ENCODE measurements at places on chromosomes 3 and 15. TPM values are rescaled to one million over a fixed set of nuclear protein-coding genes. Genes with fewer than 3 reads are reported as not detected.

CHCHD6 gene
- total RNA-seq: 54.7 TPM

MAGI1 gene
- 58.2 TPM for total RNA-seq

RBM5 gene
- 92.1 TPM for total RNA-seq

SCN11A gene
- 0.27 TPM for total RNA-seq

RCCD1 gene
- 26.1 TPM for total RNA-seq

SNTN gene
- not detected for total RNA-seq

WDR93 gene
- total RNA-seq: not detected

KY gene
- not detected for total RNA-seq

PLA2G4D gene
- total RNA-seq: 0.07 TPM

C3orf38 gene
- total RNA-seq: 23.9 TPM

SLC28A2 gene
- total RNA-seq: not detected

FAM81A gene
- 2.4 TPM for total RNA-seq

EIF2A gene
- total RNA-seq: 76.2 TPM

SI gene
- not detected for total RNA-seq

TRMT10C gene
- total RNA-seq: 41.7 TPM

EXD1 gene
- 0.37 TPM for total RNA-seq

LHFPL4 gene
- 18.9 TPM for total RNA-seq

GABRB3 gene
- 168 TPM for total RNA-seq

UBE2E2 gene
- 53.8 TPM for total RNA-seq

CTXN2 gene
- 0.07 TPM for total RNA-seq

AHSG gene
- 1.5 TPM for total RNA-seq

DUOXA2 gene
- 0.11 TPM for total RNA-seq

PLA2G4E gene
- not detected for total RNA-seq

ITIH4 gene
- total RNA-seq: 6.2 TPM

C2CD4A gene
- 0.32 TPM for total RNA-seq

CPNE9 gene
- 6.0 TPM for total RNA-seq

PTPRG gene
- 119 TPM for total RNA-seq

GABRR3 gene
- not detected for total RNA-seq

SLC12A1 gene
- total RNA-seq: 0.39 TPM

CHRNA5 gene
- 23.3 TPM for total RNA-seq

SH3BP5 gene
- total RNA-seq: 5.1 TPM

SKOR1 gene
- 0.11 TPM for total RNA-seq

STRA6 gene
- 20.1 TPM for total RNA-seq

ROPN1 gene
- not detected for total RNA-seq

CCR3 gene
- not detected for total RNA-seq

GXYLT2 gene
- total RNA-seq: 5.3 TPM

AGBL1 gene
- not detected for total RNA-seq

CD200R1 gene
- total RNA-seq: not detected

ATP13A4 gene
- total RNA-seq: 0.20 TPM

MUC4 gene
- 2.3 TPM for total RNA-seq

NKIRAS1 gene
- total RNA-seq: 6.8 TPM

TNFAIP8L3 gene
- total RNA-seq: 0.25 TPM

GPR15 gene
- total RNA-seq: not detected

PRKAR2A gene
- 45.1 TPM for total RNA-seq

All from WTC11 (cell line).